ENCODE measurements at places on chromosomes 13 and 19.

- DNase-seq, result no peak
Observed at GRCh38 chr19:15240515-15240914, 8.3 kb upstream of the EPHX3 start.

GRCh38 chr19:14502334-14503092 is 6.6 kb upstream of the GIPC1 start:
- DNase-seq, result no peak

GRCh38 chr13:79044415-79044814 is 361.6 kb downstream of the RBM26 start:
- no peak for DNase-seq

DNA sequence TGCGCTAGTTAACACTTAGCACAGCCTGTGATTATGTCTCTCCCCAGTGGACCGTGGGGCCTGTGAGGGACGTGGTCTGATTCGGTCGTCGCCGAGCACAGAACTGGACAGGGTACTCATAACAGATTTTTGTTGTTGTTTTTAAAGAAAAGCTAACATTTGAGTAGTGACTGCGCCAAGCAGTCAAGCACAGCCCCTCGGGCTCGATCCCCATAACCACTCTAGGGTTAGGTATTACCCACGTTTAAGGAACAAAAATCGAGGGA is 805 bp upstream of the PTOV1 start:
- no peak for DNase-seq

- DNase-seq, result no peak
Observed at GRCh38 chr13:91017669-91018053, 329.8 kb upstream of the MIR17HG start.

DNA sequence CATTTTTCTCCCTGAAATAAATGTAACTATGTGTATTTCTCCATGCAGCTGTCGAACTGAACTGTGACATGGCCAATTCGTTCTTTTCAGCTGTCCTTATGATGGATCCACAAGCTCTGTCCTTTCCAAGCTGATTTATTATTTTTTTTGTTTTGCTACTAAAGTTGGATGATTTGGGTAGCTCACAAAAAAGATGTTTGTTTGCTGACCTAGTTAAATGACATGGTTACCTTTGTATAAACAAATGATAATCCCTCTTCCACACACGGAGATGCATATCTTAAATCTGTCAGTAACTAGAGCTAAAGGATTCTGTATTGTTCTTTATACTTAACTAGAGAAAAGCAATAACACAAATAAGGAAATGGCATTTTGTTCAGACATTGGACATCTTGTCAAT is 884.3 kb upstream of the PCDH20 start:
- DNase-seq, result no peak

- DNase-seq, result no peak
Observed at GRCh38 chr13:112259511-112259910, 116.6 kb upstream of the SPACA7 start.

DNA sequence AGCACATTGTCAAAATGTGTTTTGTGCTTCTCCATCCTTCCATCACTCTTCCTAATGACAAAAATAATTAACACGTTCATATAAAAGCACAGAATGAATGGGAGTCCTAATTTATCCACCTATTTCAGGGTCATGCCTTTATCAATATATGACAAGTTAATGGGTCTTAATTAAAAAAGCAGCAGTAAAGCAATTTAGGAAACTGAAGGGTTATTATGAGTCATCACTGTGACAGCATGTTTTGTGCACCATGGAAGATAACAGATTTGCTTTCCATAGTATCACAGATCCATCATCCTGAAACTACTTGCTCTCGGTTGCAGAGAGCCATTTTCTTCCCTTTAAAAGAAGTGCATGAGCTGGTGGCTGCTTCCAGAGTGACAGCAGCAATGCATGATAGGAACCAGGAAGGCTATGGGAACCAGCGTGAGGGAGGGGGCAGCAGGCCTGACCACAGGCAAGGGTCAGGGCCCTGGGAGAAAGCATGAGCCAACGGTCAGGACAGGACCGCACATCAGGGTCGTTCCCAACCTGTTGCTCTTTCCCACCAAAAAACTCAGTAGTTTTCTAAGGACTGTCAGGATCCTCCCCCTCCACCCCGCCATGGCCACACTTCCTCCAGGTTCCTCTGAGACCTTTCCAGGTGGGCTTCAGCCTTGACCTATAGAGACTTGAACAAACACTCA is 784.1 kb downstream of the UQCRFS1 start:
- DNase-seq, result no peak

DNA sequence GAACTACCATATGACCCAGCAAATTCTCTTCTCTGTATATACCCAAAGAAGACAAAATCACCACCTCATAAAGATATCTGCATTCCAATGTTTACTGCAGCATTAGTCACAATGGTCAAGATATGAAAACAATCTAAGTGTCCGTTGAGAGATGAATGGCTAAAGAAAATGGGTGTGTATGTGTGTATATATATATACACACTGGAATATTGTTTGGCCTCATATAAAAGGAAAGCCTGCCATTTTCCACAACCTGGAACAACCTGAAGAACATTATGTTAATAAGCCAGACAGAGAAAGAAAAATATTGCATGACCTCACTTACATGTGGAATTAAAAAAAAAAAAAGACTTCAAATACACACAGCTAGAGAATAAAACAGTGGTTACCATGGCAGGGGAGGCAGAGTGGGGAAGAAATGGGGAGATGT is 29.5 kb upstream of the RBM26 start:
- no peak for DNase-seq

DNA sequence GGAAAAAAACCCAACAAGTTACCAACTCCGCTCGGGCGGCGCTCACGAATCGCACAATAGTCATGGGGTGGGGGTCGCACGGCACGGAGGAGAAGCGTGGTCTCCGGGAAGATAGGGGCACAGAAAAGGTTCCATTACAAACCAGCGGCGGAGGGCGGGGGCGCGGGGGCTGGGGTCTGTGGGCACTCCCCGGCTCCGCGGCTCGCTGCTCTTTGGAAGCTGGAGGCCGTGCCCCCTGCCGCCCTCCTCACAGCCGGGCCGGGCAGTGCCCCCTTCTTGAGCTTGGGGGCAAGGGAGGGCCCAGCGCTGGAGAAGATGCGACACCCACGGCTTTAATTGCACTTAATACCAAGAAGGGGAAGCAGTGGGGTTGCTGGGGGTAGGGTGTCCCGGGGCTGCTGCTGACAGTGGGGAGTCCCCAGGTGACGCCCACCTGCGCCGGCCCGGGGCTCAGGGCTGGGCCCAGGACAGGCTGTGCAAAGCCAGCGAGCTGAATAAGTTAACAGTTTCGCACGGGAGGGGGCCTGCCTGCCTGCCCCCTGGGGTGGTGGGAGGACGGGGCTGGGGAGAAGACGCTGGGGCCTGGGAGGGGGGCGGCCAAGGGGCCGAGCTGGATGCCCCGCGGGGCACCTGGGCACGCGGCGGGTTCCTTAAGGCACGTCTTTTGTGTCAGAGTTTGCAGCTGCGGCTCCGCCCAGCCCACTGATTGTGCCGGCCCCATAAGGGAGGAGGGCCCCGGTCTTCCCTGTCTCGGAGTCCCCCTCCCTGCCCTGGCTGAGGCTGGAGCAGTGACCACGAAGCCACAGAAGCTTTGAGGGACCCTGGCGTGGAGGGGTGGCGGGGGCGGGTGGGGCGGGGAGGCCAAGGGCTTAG is 9.8 kb downstream of the DCAF15 start:
- DNase-seq, result no peak

GRCh38 chr19:23415034-23415433 is 19.8 kb upstream of the ZNF91 start:
- DNase-seq, result no peak

- no peak for DNase-seq
Observed at GRCh38 chr13:36530050-36530789, 97.9 kb downstream of the CCNA1 start.

- DNase-seq, result no peak
Observed at GRCh38 chr19:4115818-4116385, 8.0 kb downstream of the MAP2K2 start.

DNA sequence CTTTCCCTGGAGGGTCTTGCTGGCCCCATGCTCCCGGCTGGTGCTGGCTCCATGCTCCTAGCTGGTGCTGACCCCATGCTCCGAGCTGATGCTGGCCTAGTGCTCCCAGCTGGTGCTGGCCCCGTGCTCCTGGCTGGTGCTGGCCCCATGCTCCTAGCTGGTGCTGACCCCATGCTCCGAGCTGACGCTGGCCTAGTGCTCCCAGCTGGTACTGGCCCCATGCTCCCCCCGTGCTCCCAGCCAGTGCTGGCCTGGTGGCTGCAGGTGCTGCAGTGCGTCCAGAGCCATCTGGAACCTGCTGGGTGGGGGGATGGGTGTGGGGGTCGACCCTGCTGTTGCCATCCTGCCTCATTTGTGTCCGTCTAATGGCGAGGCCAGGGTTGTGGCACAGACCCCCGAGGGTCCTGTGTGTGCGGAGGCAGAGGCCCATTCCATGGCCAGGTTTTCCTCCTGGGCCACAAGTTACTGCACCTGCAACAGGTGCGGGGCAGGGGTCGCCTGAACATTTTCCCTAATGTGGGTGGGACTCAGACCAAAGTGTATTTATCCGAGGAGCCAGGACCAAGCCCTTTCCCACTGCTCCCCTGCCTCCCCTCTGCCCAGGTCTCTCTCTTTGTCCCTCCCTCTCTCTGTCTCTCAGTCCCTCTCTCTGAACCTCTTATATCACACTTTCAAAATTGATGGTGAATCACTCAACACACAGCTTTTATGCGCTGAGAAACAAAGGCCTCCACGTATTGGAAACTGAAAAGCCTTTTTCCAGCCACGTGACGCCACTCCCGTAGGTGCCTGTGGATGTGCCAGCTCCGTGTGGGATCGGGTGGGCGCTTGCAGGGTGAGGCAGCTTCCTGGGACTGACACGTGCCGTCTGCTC is 45.1 kb downstream of the MCF2L start:
- no peak for DNase-seq

DNA sequence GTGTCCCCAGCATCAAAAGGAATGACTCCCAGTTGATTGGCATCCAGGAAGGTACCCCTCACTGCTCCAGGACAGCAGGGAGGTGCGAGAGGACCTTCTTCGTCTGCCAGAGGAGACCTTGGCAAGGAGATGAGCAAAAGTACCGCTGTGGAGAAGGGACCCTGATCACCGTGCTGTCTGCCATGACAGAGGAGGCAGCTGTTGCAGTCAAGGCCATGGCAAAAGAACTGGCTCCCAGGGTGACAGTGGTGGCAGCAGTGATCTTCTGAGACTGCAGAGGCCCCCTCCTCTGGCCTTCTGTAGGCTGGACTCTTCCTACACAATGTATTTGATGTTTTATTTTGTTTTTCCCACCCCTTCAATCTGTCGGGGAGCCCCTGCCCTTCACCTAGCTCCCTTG is 32.0 kb downstream of the NKPD1 start:
- no peak for DNase-seq

DNA sequence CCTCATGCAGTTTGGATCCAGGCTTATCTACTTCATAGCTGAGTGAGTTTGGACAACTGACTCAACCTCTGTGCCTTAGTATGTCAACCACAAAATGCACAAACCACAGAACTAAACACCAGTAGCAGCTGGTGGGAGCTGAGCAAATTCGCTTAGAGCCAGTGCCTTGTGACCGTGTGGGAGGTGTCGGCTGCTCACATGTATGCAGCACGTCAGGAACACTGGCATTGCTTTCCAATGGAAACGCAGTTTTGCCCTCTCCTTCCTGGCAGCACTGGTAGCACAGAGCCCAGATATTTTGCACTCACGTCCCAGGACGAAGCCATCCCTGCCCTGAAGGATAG is 8.3 kb upstream of the NTN5 start:
- DNase-seq, result no peak

DNA sequence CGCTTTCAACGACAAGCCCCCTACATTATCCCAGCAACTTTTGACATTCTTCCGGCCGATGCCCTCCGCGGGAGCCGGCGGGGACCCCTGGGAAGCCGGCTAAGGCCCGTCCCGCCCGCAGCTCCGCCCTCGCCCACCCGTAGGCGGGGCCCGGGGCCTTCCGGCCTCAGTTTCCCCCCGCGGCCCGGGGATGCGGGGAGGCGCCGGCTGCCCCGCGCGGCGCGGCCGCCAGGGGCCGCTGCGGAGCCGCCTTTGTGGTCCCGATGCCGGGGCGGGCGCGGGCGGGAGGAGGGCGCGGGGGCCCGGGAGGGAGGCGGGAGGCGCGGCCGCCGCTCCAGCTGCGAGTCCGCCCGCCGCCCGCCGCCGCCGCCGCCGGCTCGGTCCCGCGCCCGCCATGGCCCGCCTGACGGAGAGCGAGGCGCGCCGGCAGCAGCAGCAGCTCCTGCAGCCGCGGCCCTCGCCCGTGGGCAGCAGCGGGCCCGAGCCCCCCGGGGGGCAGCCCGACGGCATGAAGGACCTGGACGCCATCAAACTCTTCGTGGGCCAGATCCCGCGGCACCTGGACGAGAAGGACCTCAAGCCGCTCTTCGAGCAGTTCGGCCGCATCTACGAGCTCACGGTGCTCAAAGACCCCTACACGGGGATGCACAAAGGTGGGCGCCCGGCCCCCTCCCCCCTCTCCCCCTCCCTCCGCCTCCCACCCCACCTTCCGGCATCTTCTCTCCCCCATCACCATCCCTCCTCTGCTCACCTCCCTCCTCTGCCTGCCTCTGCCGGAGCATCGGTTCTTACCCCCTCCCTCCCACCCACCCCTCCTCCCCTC is at the start of gene CELF5:
Gene CELF5 (plus strand): TSS at position 316 of the 823 bp plus-strand sequence. CDS start 79 bp downstream, at position 395.
- peak; percentile 18 for DNase-seq

DNA sequence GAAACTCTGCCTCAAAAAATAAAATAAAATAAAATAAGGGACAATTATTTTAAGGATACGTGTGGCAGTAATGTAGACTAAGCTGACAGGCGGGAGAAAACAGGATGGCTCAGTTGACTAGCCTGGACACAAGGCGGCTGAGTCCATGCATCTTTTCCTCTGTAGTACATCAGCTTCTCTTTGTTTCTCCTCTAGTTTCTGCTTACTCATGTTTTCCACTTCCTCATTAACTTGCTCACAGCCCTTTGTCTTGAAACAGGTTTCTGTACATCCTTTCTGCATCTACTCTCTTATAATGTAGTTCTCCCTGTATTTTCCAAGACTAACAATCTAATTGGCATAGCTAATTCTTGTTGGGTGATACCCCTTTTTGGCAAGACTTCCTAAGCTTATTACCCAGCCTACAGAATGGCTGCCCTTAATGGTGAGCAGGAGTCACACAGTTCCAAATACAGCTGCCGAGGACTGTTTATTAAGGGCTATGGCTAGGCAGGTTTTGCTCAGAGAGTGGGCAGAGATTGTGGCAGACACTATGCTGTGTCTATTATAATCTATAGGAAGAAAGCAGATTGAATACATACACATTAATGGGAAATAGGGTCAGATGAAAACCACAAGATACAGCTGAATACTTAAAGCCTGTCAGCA is 58.7 kb upstream of the KLF5 start:
- no peak for DNase-seq

DNA sequence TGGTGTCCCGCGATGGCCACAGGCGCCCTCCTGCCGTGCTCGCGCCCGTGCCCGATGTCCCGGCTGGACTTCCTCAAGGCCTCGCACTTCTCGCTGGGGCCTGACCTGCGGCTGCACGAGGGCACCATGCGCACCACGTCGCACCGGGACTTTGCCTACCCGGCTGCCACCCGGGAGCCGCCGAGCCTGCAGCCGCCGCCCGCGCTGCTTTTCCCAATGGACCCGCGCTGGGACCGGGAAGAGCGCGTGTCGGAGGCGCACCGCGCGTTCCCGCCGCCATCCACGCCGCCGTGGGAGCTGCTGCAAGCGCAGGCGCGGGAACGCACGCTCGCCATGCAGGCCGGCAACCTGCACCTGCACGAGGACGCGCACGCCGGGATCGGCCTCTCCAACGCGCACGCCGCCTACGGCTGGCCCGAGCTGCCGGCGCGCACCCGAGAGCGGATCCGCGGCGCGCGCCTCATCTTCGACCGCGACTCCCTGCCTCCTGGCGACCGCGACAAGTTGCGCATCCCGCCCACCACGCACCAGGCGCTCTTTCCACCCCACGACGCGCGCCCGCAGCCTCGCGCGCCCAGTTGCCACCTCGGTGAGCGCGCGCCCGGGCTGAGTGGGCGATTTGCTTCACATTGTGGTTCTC is 12.1 kb upstream of the PEX11G start:
- no peak for DNase-seq

Measured in central memory CD8-positive, alpha-beta T cell (primary cell).